ENCODE measurements at places on chromosomes 4 and X. TPM values are rescaled to one million over a fixed set of nuclear protein-coding genes. Genes with fewer than 3 reads are reported as not detected.

DNA sequence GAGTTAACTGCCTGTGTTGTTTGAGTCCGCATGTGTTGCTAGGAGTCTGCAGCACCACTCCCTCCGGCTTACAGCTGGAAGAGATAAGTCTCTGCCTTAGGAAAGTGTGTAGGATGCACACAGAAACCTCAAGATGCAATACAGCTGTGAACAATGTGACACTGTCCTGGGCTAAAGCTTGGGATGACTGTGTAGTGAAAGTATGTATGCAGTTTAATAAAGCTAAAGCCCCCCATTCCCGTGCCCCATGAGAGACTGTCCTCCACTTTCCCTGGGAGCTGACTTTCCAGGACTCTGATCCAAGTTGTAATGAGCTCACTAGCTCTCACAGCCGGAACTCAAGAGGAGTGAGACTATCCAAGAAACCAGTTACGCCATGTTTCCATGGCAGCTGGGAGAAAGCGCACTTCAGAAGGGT lies 156.6 kb upstream of the FTHL17 start:
- no peak overlapping the region for H3K27ac ChIP-seq
- DNase-seq, result no peak
- no peaks in the 10 kb centered on the region for H3K4me1 ChIP-seq
- no peaks in the 10 kb centered on the region for H3K27me3 ChIP-seq
- no peak overlapping the region for H3K4me3 ChIP-seq
- H3K36me3 ChIP-seq, result no peaks in the 10 kb centered on the region

GRCh38 chr4:119151161-119151560 lies 15.5 kb downstream of the MYOZ2 start:
- no peak overlapping the region for H3K27ac ChIP-seq
- H3K36me3 ChIP-seq, result no peaks in the 10 kb centered on the region

DNA sequence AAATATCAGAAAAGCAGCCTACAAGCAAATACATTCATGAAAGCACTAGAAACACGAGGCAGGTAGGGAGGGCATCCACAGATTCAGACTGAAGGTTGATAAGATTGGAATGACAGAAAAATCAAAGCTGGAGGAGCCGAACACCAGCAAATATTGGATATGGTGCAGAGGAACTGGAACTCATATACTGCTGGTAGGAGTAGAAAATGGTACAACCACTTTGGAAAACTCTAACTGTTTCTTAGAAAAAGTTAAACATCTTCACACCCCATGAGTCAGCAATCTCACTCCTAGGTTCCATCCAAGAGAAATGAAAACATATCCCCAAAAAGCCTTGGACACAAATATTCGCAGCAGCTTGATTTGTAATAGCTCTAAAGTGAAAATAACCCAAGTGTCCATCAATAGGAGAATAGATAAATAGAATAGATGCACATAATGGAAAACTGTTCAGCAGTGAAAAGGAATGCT lies 27.1 kb downstream of the CD99L2 start:
- H3K27ac ChIP-seq, result no peak overlapping the region
- no peak for DNase-seq
- H3K27me3 ChIP-seq, result no peaks in the 10 kb centered on the region
- peaks cover 4% of the 10 kb centered on the region for H3K36me3 ChIP-seq
- no peak overlapping the region for H3K4me3 ChIP-seq
- peaks cover 20% of the 10 kb centered on the region for H3K4me1 ChIP-seq

DNA sequence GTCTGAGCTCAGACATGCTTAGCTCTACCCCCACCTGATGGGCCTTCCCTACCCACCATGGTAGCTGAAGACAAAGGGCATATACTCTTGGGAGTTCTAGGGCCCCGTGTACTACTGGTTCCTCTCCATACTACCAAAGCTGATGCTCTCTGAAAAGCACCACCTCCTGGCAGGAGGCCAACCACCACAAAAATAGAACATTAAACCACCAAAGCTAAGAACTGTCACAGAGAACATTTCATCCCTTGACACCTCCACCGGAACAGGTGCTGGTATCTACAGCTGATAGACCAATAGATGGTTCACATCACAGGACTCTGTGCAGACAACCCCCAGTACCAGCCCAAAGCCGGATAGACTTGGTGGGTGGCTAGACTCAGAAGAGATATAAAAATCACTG lies 13.4 kb downstream of the EDA2R start:
- H3K4me3 ChIP-seq, result no peak overlapping the region
- H3K27me3 ChIP-seq, result no peaks in the 10 kb centered on the region
- no peak for DNase-seq
- no peaks in the 10 kb centered on the region for H3K4me1 ChIP-seq
- no peak overlapping the region for H3K27ac ChIP-seq
- H3K36me3 ChIP-seq, result peaks cover 2% of the 10 kb centered on the region

DNA sequence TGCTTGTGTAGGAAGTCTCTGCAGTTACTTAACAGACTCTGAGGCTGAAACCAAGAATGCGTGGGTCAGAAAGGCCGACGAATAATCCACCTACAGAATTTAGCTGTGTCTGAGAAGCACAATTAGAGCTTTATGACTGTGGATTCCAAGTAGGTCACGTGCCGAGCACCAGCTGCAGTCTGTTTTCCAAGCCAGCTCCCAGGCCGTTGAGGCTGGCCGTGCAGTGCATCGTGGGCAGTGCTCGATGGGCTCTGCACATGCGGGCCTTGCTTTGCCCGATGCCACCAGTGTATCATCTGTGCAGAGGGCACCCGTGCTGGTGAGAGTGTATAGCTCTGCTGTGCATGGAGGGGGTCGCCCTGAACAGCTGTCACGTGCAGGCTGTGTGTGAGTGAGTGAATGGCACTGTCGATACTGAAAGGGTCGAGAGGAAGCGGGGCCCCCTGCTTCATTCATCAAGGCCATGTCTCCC lies 67.5 kb upstream of the CLDN34 start:
- H3K27ac ChIP-seq, result peak overlapping the region; percentile 2
- H3K36me3 ChIP-seq, result no peaks in the 10 kb centered on the region
- H3K27me3 ChIP-seq, result no peaks in the 10 kb centered on the region
- no peak overlapping the region for H3K4me3 ChIP-seq
- DNase-seq, result no peak

- H3K27me3 ChIP-seq, result peaks cover 41% of the 10 kb centered on the region
- peaks cover 19% of the 10 kb centered on the region for H3K4me1 ChIP-seq
- DNase-seq, result no peak
- H3K27ac ChIP-seq, result no peak overlapping the region
- peaks cover 3% of the 10 kb centered on the region for H3K36me3 ChIP-seq
- H3K4me3 ChIP-seq, result no peak overlapping the region
These were observed 2.3 kb downstream of the CDS1 start for GRCh38 chr4:84585251-84585650.

DNA sequence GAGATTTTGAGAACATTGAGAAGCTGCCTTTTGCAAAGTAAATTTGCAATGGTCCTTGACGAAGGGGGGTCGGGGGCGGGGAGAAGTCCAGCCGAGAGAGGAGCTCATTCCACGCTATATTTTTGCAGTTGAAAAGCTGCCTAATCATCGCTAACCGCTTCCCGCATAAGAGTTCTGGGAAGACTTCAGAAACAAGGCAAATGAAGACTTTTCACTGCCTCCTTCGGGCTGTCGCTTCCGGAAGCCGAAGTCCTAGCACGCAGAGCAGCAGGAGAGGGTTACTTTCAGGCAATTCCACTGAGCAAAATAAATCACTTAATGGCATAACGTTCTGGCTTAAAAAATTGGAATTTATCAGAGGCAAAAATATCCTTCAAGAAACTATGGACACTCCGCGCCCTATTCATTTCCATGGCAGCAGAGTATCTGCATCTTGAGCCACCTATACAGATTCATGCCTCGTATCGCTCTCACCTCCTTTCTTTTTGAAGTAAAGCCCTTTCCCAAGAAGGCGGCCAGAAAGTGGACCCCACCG lies 2.6 kb upstream of the LRAT start:
- no peak for DNase-seq
- peaks cover 13% of the 10 kb centered on the region for H3K4me1 ChIP-seq
- no peak overlapping the region for H3K27ac ChIP-seq
- H3K27me3 ChIP-seq, result peaks cover 63% of the 10 kb centered on the region
- no peaks in the 10 kb centered on the region for H3K36me3 ChIP-seq
- no peak overlapping the region for H3K4me3 ChIP-seq

GRCh38 chr4:89836897-89837384 lies at the start of gene SNCA:
Gene SNCA (minus strand): TSS chr4:89837161. CDS start chr4:89835667, 1,494 bp downstream.
- peaks cover 18% of the 10 kb centered on the region for H3K4me1 ChIP-seq
- H3K4me3 ChIP-seq, result peak within 1 kb of the TSS; percentile 89
- no peak for DNase-seq
- H3K27ac ChIP-seq, result no peak within 1 kb of the TSS
- peaks cover 2% of the 10 kb centered on the region for H3K36me3 ChIP-seq
- peaks cover 66% of the 10 kb centered on the region for H3K27me3 ChIP-seq

- H3K4me1 ChIP-seq, result peaks cover 4% of the 10 kb centered on the region
- no peak overlapping the region for H3K4me3 ChIP-seq
- no peak overlapping the region for H3K27ac ChIP-seq
These were observed 81.0 kb downstream of the MGST2 start for GRCh38 chr4:139746431-139747171.

GRCh38 chr4:6195602-6196319 lies 4.6 kb downstream of the JAKMIP1 start:
- peaks cover 9% of the 10 kb centered on the region for H3K36me3 ChIP-seq
- no peak overlapping the region for H3K4me3 ChIP-seq
- peaks cover 25% of the 10 kb centered on the region for H3K4me1 ChIP-seq
- DNase-seq, result no peak
- H3K27me3 ChIP-seq, result peaks cover 26% of the 10 kb centered on the region

GRCh38 chr4:102825261-102826091 lies 1.9 kb downstream of the UBE2D3 start:
- no peaks in the 10 kb centered on the region for H3K27me3 ChIP-seq
- peaks cover 2% of the 10 kb centered on the region for H3K36me3 ChIP-seq
- DNase-seq, result no peak
- no peak overlapping the region for H3K27ac ChIP-seq

GRCh38 chr4:8047837-8048678 lies 108.4 kb upstream of the AFAP1 start:
- H3K4me1 ChIP-seq, result peaks cover 5% of the 10 kb centered on the region
- H3K27ac ChIP-seq, result no peak overlapping the region
- H3K36me3 ChIP-seq, result peaks cover under 1% of the 10 kb centered on the region
- H3K4me3 ChIP-seq, result no peak overlapping the region

DNA sequence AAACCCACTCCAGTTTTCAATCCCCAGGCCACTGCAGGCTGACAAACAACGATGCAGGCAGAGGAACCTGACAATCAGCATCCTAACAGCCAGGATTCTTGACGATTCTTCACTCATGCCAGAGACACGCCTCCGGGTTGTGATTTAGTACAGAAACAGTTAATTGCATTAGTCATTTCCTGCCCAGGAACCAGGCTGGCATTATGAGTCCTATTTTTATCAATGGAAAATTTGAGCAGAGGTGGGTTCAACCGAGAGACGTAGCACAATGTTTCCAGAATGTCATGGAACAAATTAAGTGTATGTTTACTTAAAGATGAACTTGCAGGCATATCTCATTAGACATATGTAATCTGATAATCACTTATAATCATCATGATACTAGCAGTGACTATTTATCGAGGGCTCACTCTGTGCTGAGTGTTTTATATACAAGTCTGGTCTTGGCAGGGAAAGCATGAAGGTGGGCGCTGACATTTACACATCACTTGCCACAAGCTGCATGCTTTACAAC lies 159.7 kb downstream of the NSUN7 start:
- peaks cover 2% of the 10 kb centered on the region for H3K36me3 ChIP-seq
- no peak overlapping the region for H3K27ac ChIP-seq
- H3K4me1 ChIP-seq, result peaks cover 16% of the 10 kb centered on the region
- H3K27me3 ChIP-seq, result peaks cover 15% of the 10 kb centered on the region
- H3K4me3 ChIP-seq, result no peak overlapping the region
- no peak for DNase-seq

GRCh38 chr4:94715726-94716125 lies 42.0 kb upstream of the BMPR1B start:
- no peak overlapping the region for H3K27ac ChIP-seq
- peaks cover 15% of the 10 kb centered on the region for H3K27me3 ChIP-seq
- no peak overlapping the region for H3K4me3 ChIP-seq
- H3K36me3 ChIP-seq, result peaks cover 3% of the 10 kb centered on the region
- DNase-seq, result no peak

- no peak overlapping the region for H3K4me3 ChIP-seq
- H3K27me3 ChIP-seq, result no peaks in the 10 kb centered on the region
- DNase-seq, result no peak
- H3K27ac ChIP-seq, result no peak overlapping the region
- no peaks in the 10 kb centered on the region for H3K36me3 ChIP-seq
- H3K4me1 ChIP-seq, result peaks cover 3% of the 10 kb centered on the region
These were observed 61.8 kb downstream of the GPC3 start for GRCh38 chrX:133923548-133923947.

- peaks cover 8% of the 10 kb centered on the region for H3K27me3 ChIP-seq
- H3K4me3 ChIP-seq, result peak overlapping the region; percentile 88
- H3K36me3 ChIP-seq, result no peaks in the 10 kb centered on the region
- no peak overlapping the region for H3K27ac ChIP-seq
These were observed 118.4 kb downstream of the FAM53A start for GRCh38 chr4:1565598-1566295.

GRCh38 chr4:83335701-83336100 lies 1.1 kb upstream of the HPSE start:
- no peak for DNase-seq
- H3K36me3 ChIP-seq, result peaks cover 4% of the 10 kb centered on the region
- peak overlapping the region; percentile 95 for H3K4me3 ChIP-seq
- peaks cover 23% of the 10 kb centered on the region for H3K4me1 ChIP-seq

GRCh38 chrX:2928583-2929434 lies at the start of gene ARSD:
Gene ARSD (minus strand): TSS chrX:2929339. CDS start chrX:2929275, 64 bp downstream.
- H3K4me1 ChIP-seq, result no peaks in the 10 kb centered on the region
- H3K27ac ChIP-seq, result no peak within 1 kb of the TSS
- peak within 1 kb of the TSS; percentile 86 for H3K4me3 ChIP-seq
- DNase-seq, result peak; percentile 28
- no peaks in the 10 kb centered on the region for H3K36me3 ChIP-seq
- no peaks in the 10 kb centered on the region for H3K27me3 ChIP-seq

DNA sequence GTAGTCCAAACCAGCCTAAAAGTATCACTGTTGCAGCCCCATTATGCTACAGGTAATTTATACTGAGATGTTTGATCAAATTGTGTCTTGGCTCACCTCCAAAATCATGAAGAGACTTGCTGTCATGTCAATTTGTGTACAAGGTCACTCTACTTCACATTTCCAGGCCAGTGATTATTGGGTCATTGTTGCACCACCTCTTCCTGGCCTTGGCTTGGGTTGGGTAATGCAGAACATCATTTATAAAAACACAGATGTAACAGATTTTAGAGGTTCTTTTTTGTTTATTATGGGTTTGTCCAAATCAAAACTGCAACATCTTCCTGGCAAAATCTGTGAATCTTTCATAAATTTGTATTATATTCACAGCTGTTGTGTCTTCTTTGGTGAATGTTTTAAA lies 459.5 kb downstream of the ANKRD50 start:
- H3K4me1 ChIP-seq, result no peaks in the 10 kb centered on the region
- no peak for DNase-seq
- no peaks in the 10 kb centered on the region for H3K36me3 ChIP-seq
- H3K27me3 ChIP-seq, result peaks cover 10% of the 10 kb centered on the region
- no peak overlapping the region for H3K27ac ChIP-seq

GRCh38 chrX:27548624-27549023 lies 41.5 kb upstream of the DCAF8L2 start:
- no peak for DNase-seq
- no peak overlapping the region for H3K27ac ChIP-seq
- no peak overlapping the region for H3K4me3 ChIP-seq
- no peaks in the 10 kb centered on the region for H3K4me1 ChIP-seq

Gene SPP1
- not detected for total RNA-seq

Gene JCHAIN
- total RNA-seq, result not detected

Gene PABPC4L
- total RNA-seq, result not detected

Gene DCHS2
- 0.21 TPM for total RNA-seq

Gene FAM184B
- total RNA-seq, result not detected

Gene MGAT4D
- total RNA-seq, result not detected
